ENCODE measurements at places on chromosomes 13 and 19. TPM values are rescaled to one million over a fixed set of nuclear protein-coding genes. Genes with fewer than 3 reads are reported as not detected.

FCAR gene
- total RNA-seq, result 0.68 TPM

DNA sequence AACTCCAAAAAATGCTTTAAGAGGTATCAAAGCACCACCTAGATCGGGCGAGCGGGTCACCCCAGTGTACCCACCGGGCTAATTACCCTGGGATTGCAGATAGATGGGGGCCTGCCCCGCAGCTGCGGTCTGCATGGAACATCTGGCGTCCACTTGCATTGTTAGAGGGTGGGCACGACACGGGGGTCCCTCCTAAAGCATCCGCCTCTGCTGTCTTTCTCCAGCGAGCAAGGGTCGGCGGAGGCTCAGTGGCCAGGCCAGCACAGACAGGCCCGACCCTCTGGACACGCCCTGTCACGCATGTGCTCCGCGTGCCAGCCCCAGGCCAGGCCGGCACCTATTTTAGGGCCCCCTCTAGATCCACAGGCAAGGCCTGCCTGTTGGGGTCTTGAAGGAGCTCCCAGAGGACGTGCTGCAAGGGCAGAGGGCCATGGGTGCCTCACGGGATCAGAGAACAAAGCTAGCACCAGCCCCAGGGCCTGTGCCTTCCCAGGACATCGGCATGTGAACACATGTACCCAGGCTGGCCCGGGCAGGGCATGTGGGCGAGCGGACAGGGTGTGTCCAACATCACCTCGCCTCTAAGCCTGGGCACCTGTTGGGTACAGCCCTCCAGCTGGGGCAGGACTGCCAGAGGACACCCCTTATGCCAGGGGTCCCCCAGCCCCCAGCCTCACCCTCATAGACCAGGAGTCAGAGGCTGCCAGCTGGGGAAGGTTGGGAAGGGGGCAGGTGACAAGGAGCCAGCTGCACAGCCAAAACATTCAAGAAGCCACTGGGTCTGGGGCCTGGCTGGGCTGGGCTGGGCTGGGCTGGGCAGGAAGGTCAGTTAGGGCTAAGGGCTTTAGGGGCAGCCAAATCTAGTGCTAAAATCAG is 35.6 kb upstream of the NANOS3 start:
- no peak for DNase-seq

DNA sequence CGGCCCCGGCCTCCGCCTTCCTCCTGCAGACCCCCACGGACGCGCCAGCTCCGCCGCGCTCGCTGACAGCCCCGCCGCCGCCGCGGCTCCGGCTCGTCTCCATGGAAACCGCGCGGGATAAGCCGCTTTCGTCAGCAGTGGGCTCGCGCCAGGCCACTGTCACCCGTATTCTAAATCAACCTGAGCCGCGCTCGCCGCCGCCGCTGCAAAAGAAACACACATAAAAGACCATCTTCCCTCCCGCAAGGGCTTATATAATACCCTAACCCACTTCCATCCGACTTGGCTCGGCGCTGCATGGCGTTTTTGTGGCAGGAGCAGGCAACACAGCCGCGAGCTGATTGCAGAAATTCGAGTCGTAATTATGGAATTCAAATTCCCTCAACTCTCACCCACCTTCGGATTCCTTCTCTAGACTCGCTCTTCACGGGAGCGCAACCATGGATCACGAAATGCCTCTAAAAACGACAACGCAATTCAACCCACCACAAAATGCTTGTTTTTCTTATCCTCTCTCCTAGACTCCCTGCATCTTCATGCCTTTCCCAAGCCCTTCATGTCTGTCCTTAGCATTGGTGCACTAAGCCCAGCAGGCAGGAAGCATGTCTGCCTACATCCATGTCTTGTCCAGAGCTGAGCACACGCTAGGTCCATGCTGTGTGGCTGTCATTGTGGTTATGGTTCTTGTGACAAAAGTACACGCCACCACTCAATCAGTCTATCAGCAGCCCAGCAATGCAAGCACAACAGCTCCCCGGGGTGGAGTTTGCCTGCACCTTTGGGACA is at the start of gene AMER2:
TSS of gene AMER2 (minus strand) at position 772 of the 786 bp plus-strand sequence. CDS start at position 103, 669 bp downstream.
- DNase-seq, result peak; percentile 22

DNA sequence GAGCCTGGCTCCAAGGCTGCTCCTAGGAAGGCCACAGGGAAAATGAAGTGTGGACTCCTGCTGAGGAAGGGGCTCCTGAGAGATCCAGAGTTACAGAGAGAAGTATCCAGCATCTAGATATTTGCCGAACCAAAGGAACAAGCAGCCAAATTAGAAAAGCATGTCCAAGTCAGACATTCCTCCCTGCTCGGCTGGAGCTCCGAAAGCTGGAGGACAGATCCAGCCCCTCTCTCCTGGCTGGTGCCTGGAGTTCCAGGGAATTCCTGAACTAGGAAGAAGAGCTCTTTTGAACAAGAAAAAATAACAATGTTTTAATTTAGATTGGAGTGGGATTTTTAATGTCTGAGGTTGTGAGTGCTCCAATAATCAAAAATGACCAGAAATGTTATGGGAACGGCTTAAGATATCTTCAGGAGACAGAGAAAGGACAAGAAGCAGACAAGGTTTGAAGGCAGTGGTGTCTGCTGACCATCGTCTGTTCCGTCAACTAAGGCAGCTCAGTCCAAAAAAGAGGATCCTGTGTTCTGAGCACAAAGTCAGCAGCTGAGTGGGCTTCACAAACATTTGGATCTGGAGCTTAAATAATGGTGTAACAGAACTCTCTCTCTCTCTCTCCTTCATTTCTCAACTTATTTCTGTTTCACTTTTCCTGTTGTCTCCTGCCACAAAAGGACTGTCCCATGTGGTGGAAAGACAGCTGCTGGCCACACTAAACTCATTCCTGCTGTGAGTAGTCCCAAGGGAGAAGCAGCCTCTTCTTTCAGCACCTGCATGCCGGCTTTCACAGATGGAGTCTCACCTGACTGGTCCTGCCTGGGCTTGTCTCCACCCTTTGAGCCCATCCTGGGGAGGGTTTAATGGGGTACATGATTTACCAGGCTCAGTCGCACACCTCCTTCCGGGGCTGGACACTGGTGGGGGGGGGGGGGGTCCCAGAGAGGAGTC is 31.5 kb upstream of the IRS2 start:
- no peak for DNase-seq

CYP2A6 gene
- total RNA-seq, result not detected

POU2F2 gene
- 0.70 TPM for total RNA-seq

DNA sequence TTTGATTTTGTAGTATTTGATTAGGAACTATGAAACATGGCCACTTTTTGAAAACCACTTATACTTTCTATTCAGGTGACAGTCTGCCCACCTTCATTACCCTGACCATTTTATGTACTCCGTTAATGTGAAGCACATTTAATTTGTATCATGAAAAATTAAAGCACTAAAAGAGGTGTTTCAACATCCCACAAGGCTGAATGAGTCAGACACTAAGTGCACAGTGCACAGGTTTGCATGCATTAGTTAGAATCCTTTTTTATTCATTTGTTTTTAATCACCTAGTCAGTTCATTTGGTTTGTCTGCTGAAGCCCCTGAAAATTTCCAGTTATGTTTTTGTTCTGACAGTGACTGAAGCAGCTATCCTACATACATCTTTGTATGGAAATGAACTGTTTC is 271.0 kb downstream of the SLITRK5 start:
- no peak for DNase-seq

DNA sequence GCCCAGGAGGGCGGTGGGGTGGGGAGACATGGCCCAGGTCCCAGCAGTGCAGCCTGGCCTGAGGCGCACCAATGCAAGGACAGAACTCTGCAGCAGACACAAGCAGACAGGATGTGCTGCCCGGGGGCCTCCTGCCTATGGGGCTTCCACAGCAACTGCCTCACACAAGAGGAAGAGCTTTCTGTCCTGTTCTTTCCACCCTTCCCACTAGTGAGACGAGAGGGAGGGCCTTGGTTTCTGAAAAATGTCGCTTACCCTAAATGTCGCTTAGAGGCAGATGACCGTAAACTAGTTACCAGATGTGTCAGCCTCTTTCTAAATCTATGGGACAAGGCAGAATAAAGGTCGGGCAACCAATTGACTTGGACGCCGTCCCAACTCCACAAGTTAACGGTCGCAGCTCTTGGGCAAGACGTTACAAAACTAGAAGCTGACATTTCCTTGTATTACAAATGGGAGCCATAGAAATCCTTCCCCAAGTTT is at the start of gene LAIR1:
TSS of gene LAIR1 (minus strand) at position 157 of the 483 bp plus-strand sequence. CDS start at position 30, 127 bp downstream.
- peak; percentile 34 for DNase-seq

GRCh38 chr13:96503481-96503880 is 413.6 kb downstream of the HS6ST3 start:
- DNase-seq, result no peak

- DNase-seq, result no peak
These were observed 14.9 kb upstream of the ZNF611 start for GRCh38 chr19:52749780-52750179.

- DNase-seq, result no peak
These were observed 542.7 kb upstream of the SLITRK5 start for GRCh38 chr13:87128491-87128890.

- DNase-seq, result no peak
These were observed 120.5 kb downstream of the KATNAL1 start for GRCh38 chr13:30186634-30187415.

- peak; percentile 29 for DNase-seq
These were observed at the start of gene SIGLEC7 for GRCh38 chr19:51142119-51142518. TSS of gene SIGLEC7 (plus strand) at chr19:51142301. CDS start at chr19:51142370, 69 bp downstream.

DNA sequence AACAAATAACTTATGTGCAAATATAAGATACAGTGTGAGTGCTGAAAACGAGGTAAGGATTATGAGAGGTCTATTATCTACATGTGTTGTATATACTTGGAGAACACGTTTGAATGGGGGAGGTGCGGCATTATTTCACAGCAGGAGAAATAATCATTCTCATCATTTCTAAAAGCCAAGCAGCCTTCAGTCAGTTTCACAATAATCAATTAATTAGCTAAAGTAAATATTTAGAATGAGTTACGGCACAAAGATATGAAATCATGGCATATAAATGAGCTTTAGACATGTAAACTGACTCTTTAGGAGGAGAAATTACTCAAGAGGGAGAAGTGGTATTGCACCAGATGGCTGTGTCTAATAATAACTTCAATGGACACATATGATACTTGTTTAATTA is 366.6 kb downstream of the DNAJC15 start:
- DNase-seq, result no peak

SUPT5H gene
- 75.1 TPM for total RNA-seq

ATP4B gene
- total RNA-seq, result not detected
